ENCODE measurements at places on chromosomes 3 and 15. TPM values are rescaled to one million over a fixed set of nuclear protein-coding genes. Genes with fewer than 3 reads are reported as not detected.

The CCDC33 gene
- not detected for total RNA-seq

The MASP1 gene
- total RNA-seq, result 0.19 TPM

The DOCK3 gene
- total RNA-seq, result under 0.01 TPM

The COL6A6 gene
- not detected for total RNA-seq

The GABRG3 gene
- not detected for total RNA-seq

The IQSEC1 gene
- 12.6 TPM for total RNA-seq

The AHSG gene
- not detected for total RNA-seq

The CERS3 gene
- total RNA-seq, result not detected

The C3orf20 gene
- not detected for total RNA-seq

The MIX23 gene
- total RNA-seq, result 28.3 TPM

The EPHB1 gene
- 14.5 TPM for total RNA-seq

The ITIH1 gene
- 0.16 TPM for total RNA-seq

The TERC gene
- total RNA-seq, result 16.6 TPM

The LDHAL6B gene
- not detected for total RNA-seq

The LRRIQ4 gene
- total RNA-seq, result not detected

The KNG1 gene
- total RNA-seq, result not detected

The GOLGA6A gene
- total RNA-seq, result not detected

The GOLGA8R gene
- 1.3 TPM for total RNA-seq

The CSPG5 gene
- total RNA-seq, result 0.16 TPM

The DUOX2 gene
- not detected for total RNA-seq

The MAP3K13 gene
- 7.6 TPM for total RNA-seq

The IQCF6 gene
- total RNA-seq, result not detected

The SKOR1 gene
- total RNA-seq, result under 0.01 TPM

The FRMD4B gene
- total RNA-seq, result 34.6 TPM

The GOLGA8T gene
- 0.13 TPM for total RNA-seq

The PYGO1 gene
- total RNA-seq, result 0.32 TPM

The BAHD1 gene
- 6.3 TPM for total RNA-seq

The IL12A gene
- total RNA-seq, result 0.76 TPM

The TLR9 gene
- total RNA-seq, result 0.06 TPM

The IL17RD gene
- total RNA-seq, result 0.49 TPM

The LEKR1 gene
- total RNA-seq, result 0.49 TPM

The GOLGA6D gene
- under 0.01 TPM for total RNA-seq

The PCCB gene
- total RNA-seq, result 51.8 TPM

The CYB561D2 gene
- total RNA-seq, result 22.6 TPM

The ERC2 gene
- total RNA-seq, result 0.49 TPM

The ATP8B4 gene
- not detected for total RNA-seq

The CILP gene
- total RNA-seq, result not detected

The PP2D1 gene
- not detected for total RNA-seq

The FOXB1 gene
- not detected for total RNA-seq

The SERINC4 gene
- not detected for total RNA-seq

The ZNF609 gene
- 69.0 TPM for total RNA-seq

The CKMT1B gene
- total RNA-seq, result not detected

The LSG1 gene
- total RNA-seq, result 83.5 TPM

The DPPA2 gene
- total RNA-seq, result not detected

The WDR93 gene
- under 0.01 TPM for total RNA-seq

The GOLGA8S gene
- total RNA-seq, result not detected

The CLRN1 gene
- total RNA-seq, result not detected

The TRIM42 gene
- total RNA-seq, result not detected

The GRK7 gene
- under 0.01 TPM for total RNA-seq

The WNT7A gene
- not detected for total RNA-seq

The DNASE1L3 gene
- total RNA-seq, result 3.4 TPM

The MAPK6 gene
- 38.1 TPM for total RNA-seq

The ZNF80 gene
- not detected for total RNA-seq

The MELTF gene
- 4.1 TPM for total RNA-seq

The SNTN gene
- total RNA-seq, result not detected

The ACTL6A gene
- 74.3 TPM for total RNA-seq

The TM6SF1 gene
- total RNA-seq, result 19.6 TPM

The CCR3 gene
- total RNA-seq, result not detected

The ANO10 gene
- 28.8 TPM for total RNA-seq
